ENCODE measurements at places on chromosomes 12 and 14.

DNA sequence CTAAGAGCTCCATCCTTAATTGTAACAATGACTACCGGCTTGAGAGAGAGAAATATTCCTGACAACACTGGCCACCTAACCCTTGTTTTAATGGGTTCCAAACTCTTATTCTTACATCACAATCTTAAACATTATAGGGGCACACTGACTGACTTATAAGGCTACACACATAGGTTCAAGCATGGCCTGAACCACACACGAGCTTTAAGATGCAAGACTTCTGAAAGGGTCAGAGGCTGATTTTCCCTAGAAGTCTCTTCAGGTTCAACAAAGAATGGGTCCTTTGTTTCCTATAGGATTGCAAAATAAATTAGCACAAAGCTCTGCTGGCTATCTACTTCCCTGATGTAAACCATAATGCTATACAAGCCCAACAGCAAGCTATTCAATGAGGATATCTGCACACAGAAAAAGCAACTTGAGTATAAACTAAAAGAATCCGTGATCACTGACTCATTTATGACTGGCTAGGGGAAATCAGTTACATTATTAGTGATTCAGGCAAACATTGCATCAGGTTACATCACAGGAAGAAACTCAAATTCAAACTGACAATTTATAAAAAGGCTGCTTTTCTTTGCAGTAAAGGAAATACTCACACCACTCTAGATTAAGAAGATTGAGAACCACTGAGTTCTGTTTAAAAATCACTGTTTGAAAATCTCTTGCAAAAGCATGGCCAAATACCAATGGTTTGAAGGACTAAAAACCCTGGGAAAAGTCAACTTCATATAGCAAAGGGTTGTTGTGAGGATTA lies 8.5 kb downstream of the BTG1 start:
- no peak for DNase-seq

GRCh38 chr12:127984386-127985055 lies 282.4 kb upstream of the TMEM132C start:
- no peak for DNase-seq

DNA sequence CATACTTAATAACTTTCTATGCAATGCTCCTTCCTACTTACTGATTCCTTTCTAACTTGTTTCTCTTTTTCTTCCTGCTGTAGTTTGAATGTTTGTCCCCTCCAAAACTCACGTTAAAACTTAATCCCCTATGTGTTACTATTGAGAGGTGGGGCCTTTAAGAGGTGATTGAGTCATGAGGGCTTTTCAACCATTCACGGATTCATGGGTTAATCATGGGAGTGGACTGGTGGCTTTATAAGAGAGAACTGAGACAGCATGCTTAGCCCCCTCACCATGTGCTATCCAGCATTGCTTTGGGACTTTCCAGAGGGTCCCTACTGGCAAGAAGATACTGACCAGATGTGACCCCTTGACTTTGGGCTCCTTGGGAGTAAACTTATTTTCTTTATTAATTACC lies 66.0 kb upstream of the TRIM9 start:
- DNase-seq, result no peak

GRCh38 chr12:5733136-5733755 lies 211.8 kb downstream of the ANO2 start:
- DNase-seq, result no peak

DNA sequence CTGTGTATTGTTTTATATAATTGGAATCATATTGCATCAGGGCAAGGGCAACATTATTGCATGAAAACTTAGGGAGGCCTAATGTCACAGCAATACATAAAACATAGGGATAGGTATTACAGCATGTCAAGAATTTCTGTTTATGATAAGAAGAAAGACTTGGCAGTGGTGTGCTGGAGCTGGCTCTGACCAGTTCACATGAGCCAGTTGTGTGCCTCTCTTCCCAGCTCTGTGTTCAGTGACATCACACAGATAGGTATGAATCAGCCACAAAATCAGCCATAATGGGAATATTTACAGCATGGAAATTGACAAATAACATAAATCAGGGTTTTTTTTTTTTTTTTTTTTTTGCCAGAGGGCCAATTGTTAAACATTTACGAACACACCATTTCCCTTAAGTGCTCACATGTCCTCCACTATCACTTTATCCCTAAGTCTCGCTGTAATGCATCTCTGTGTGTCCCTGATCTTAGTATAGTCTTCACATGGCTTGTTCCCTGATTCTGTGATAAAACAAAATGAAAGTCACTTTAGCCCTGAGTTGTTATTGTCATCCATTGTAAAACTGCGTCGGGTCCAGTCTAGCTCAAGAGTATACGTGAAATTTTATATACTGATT lies 31.9 kb upstream of the ACSM4 start:
- DNase-seq, result no peak

GRCh38 chr14:71583194-71583593 lies 349.0 kb upstream of the RGS6 start:
- no peak for DNase-seq

Data from stimulated activated CD8-positive, alpha-beta memory T cell treated with anti-CD3 and anti-CD28 coated beads, Interleukin-15, amount 100 ng/mL, for 48 hours (primary cell).